Inflammatory macrophage treated with lipopolysaccharide for 4 hours (primary cell): ENCODE measurements at places on chromosomes 4 and X.

- DNase-seq: no peak
These were observed 90.7 kb upstream of the PDHA2 start for GRCh38 chr4:95749204-95749603.

DNA sequence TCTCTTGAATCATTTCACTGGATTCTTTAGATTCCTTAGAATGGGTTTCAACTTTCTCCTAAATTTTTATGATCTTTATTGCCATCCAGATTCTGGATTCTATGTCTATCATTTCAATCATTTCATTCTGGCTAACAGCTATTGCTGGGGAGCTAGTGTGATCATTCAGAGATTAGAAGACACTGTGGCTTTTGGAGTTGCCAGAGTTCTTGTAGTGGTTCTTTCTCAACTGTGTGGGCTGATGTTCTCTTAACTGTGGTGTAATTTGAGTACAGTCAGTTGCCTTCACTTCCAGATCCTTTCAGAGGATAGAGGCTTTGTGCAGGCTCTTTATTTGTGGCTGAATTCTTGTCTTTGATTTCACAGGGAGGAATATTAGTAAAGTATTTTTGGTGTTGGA is 12.1 kb upstream of the CSN2 start:
- no peak for DNase-seq

- no peak for DNase-seq
These were observed 104.8 kb upstream of the CASK start for GRCh38 chrX:42028109-42028508.

- DNase-seq: no peak
These were observed 168.9 kb downstream of the HS3ST1 start for GRCh38 chr4:11259837-11260236.

- DNase-seq: no peak
These were observed 28.2 kb downstream of the PHKA1 start for GRCh38 chrX:72685810-72686456.

- no peak for DNase-seq
These were observed 30.6 kb downstream of the TRIM61 start for GRCh38 chr4:164946810-164947209.

DNA sequence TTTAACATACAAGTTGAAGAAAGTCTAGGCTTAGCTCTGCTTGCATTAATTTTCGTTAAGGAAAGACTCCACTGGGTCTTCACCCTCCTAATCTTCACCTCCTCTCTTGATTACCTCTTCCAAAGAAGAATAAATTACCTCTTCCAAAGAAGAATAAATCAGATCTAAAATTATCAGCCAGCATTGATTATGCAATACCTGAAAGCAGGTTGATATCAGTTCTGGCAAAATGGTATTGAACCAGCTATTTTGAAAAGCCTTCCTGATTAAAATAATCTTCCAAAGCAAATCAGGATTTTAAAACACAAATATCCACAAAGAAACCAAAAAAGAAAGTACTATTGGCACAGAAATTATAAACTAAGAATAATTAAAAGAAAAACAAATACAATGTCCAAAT is 36.9 kb downstream of the CDKL2 start:
- no peak for DNase-seq

DNA sequence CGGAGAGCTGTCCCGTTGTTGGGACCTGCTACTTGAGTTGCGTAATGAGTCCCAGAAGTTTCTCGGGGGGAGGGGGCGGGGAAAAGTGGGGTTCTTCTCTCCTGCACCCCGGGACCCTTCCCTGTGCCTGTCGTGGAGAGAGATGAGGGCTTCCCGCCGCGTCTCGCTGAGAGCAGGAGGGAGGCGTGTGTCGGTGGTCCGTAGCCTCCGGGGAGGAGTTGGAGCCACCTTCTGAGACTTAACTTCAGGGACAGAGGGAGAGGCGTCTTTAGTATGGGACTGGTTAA is 698 bp downstream of the AFF1 start:
- DNase-seq: no peak

GRCh38 chrX:133746593-133746992 is 238.8 kb downstream of the GPC3 start:
- no peak for DNase-seq

- DNase-seq: peak; percentile 55
These were observed 17.6 kb downstream of the ARMCX2 start for GRCh38 chrX:101642093-101642492.

GRCh38 chr4:112196461-112196860 is 35.1 kb upstream of the AP1AR start:
- DNase-seq: no peak

DNA sequence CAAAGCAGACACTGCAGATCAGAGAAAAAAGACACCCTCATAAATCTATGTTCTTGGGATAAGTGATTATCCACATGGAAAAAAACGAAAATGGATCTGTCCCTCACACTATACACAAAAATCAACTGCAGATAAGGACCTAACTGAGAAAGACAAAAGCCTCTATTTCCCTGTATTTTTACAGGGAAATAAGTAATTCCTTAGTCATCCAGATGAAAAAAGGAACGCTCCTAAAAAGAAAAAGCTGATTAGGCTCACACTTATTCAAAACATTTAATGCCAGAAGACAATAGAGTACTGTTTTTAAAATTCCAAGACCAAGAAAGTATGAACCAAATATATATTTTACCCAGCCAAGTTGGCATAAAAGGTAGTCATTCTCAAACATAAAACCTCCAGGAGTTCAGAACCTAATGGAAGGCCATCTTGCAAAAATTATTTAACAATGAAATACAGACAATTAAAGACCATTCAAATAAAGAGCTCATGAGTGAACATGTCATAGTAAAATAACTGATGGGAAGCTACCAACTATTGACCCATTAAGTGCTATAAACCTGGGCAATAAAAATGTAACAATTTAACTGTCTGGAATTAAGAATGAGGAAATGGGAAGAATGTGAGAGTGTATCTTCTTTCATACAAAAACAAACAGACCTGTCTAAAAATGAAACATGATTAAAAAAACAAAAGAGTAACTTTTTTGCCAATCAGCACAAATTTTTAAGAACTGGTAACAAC is 20.4 kb downstream of the PAPSS1 start:
- DNase-seq: no peak

GRCh38 chr4:111849746-111850284 is 295.4 kb upstream of the FAM241A start:
- no peak for DNase-seq

- peak; percentile 54 for DNase-seq
These were observed 27.3 kb downstream of the ZNF330 start for GRCh38 chr4:141248029-141248428.

DNA sequence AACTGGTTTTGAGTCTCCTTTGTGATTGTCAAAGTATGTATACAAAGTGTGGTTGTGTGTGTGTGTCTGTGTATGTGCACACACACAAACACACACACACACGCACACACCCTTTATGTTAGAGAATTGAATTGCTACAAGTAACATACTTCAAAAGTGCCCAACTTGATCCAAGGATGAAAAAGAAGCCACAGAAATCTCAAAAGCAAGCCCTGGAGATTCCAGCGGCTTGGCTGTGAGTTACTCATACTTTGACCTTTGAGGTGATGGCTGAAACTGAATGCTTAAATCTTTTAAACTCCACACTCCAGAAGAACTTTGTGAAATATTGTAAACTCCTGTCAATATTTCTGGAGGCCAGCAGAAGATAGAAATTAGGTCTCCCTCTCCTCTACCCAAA is 168.4 kb upstream of the NRK start:
- no peak for DNase-seq

DNA sequence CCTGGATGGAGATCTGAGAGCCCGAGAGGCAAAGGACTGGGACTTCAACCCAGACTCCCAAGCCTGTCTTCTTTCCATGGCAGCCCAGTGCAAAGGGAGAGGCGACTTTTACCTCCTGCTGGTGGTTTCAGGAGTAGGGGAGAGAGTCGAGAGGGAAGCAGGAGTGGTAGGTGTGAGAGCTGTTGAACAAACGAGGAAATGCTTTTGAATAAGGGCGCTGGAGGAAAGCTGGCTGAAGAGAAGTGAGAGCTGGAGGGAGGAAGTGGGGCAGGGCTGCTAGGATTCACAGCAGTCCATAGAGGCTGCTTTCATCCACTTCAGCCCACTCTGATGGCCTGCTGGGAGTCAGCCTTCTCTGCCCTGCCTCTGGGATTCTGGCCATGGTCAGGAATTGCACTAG is 81.8 kb upstream of the EFNB1 start:
- peak; percentile 1 for DNase-seq

GRCh38 chrX:130682990-130683389 is 220.0 kb downstream of the ENOX2 start:
- no peak for DNase-seq

GRCh38 chrX:41164449-41164848 is 79.2 kb downstream of the USP9X start:
- DNase-seq: no peak

GRCh38 chr4:128800284-128800683 is 9.2 kb upstream of the JADE1 start:
- no peak for DNase-seq
